ENCODE measurements at places on chromosomes 6 and 20. TPM values are rescaled to one million over a fixed set of nuclear protein-coding genes. Genes with fewer than 3 reads are reported as not detected.

SALL4 gene
- 0.17 TPM for total RNA-seq

CUTA gene
- total RNA-seq: 207 TPM

COL9A3 gene
- not detected for total RNA-seq

DUSP15 gene
- total RNA-seq: not detected

WFDC12 gene
- total RNA-seq: not detected

NFKBIL1 gene
- total RNA-seq: 15.8 TPM

PDE7B gene
- 0.57 TPM for total RNA-seq

POLH gene
- 87.0 TPM for total RNA-seq

LY6G5C gene
- 1.7 TPM for total RNA-seq

EPPIN gene
- not detected for total RNA-seq

PTGIS gene
- total RNA-seq: 0.40 TPM

FAM209A gene
- total RNA-seq: 3.2 TPM

PNISR gene
- 138 TPM for total RNA-seq

HTR1B gene
- total RNA-seq: not detected

LY86 gene
- 12.2 TPM for total RNA-seq

HLA-DRA gene
- 58.8 TPM for total RNA-seq

SGK2 gene
- 0.37 TPM for total RNA-seq

FAM120B gene
- 33.0 TPM for total RNA-seq

DDO gene
- not detected for total RNA-seq

GNMT gene
- total RNA-seq: 1.1 TPM

TCF19 gene
- total RNA-seq: 86.7 TPM

MLIP gene
- not detected for total RNA-seq

BNIP5 gene
- not detected for total RNA-seq

DNAH8 gene
- total RNA-seq: 0.10 TPM

SAMD10 gene
- total RNA-seq: 16.3 TPM

TMEM217 gene
- total RNA-seq: 1.3 TPM

AHCY gene
- total RNA-seq: 64.1 TPM

NMBR gene
- total RNA-seq: not detected

KHDC1 gene
- 5.0 TPM for total RNA-seq

Measured in activated CD4-positive, alpha-beta T cell treated with anti-CD3 and anti-CD28 coated beads, Interleukin-2, amount 10 ng/mL, durations not matched to agents 7 days and 5 days (primary cell).